IMR-90 (cell line): ENCODE measurements at places on chromosomes 7 and 10. TPM values are rescaled to one million over a fixed set of nuclear protein-coding genes. Genes with fewer than 3 reads are reported as not detected.

DNA sequence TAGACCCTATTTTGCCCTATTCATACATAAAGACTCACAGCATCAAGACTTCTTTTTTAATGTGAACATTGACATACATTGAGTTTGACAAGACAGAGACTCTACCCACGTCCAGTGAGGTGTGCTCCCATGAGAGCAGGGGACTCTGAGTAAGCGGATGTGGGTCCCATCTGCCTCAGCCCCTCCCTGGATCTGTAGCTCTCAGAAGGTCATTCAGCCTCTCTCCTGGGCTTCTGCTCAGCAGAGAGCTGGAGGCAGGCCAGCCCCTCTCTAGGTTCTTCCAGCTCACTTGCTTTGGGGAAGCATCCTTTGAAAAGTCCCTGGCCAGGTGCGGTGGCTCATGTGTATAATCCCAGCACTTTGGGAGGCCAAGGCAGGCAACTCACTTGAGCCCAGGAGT, 146.9 kb upstream of the ZMIZ1 start:
- DNase-seq = no peak
- no peak overlapping the region for H3K4me3 ChIP-seq
- no peak overlapping the region for H3K27ac ChIP-seq
- H3K27me3 ChIP-seq = peaks cover 37% of the 10 kb centered on the region
- H3K4me1 ChIP-seq = peaks cover 10% of the 10 kb centered on the region

Gene POLR2J2
- 1.3 and 1.6 TPM in 2 replicates for polyA plus RNA-seq

- H3K27me3 ChIP-seq = no peaks in the 10 kb centered on the region
- H3K27ac ChIP-seq = no peak overlapping the region
- H3K4me3 ChIP-seq = no peak overlapping the region
- no peaks in the 10 kb centered on the region for H3K4me1 ChIP-seq
- no peaks in the 10 kb centered on the region for H3K36me3 ChIP-seq
- DNase-seq = peak; percentile 38
Observed at GRCh38 chr7:40455485-40455884, 320.7 kb downstream of the SUGCT start.

Gene ASB10
- polyA plus RNA-seq = not detected in 2 replicates

Gene CYP2C19
- polyA plus RNA-seq = not detected in 2 replicates

Gene UNCX
- polyA plus RNA-seq = not detected in 2 replicates

- DNase-seq = no peak
- no peak overlapping the region for H3K4me3 ChIP-seq
- no peaks in the 10 kb centered on the region for H3K36me3 ChIP-seq
- H3K27ac ChIP-seq = no peak overlapping the region
- no peaks in the 10 kb centered on the region for H3K4me1 ChIP-seq
Observed at GRCh38 chr10:84763965-84764364, 435.6 kb downstream of the CCSER2 start.

GRCh38 chr7:35967366-35968139, 166.7 kb downstream of the SEPTIN7 start:
- H3K27me3 ChIP-seq = peaks cover 8% of the 10 kb centered on the region
- DNase-seq = no peak
- H3K4me3 ChIP-seq = no peak overlapping the region
- H3K36me3 ChIP-seq = no peaks in the 10 kb centered on the region
